HFF-Myc (cell line): ENCODE measurements at places on chromosomes 6 and 20.

GRCh38 chr6:169828176-169828575, 76.8 kb downstream of the ERMARD start:
- peak; percentile 26 for DNase-seq

DNA sequence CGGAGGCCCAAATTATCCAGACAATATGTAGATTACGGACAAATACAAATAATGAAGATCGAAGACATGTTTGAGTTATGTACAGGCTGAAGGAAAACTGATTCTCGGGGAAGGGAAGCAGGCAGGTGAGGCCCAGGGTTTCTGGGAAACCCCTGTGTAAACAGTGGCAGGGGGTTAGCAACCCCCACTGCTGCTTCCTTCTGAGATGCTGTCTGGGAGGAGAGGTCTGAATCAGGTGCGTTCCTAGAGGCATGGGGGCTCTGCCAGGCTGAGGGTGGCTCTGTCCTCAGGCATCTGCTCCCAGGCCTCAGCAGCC, 7.2 kb upstream of the MDGA1 start:
- no peak for DNase-seq

- no peak for DNase-seq
Observed at GRCh38 chr20:39658662-39659409, 696.7 kb downstream of the DHX35 start.

GRCh38 chr6:53793318-53794136, 1.3 kb upstream of the LRRC1 start:
- no peak for DNase-seq

GRCh38 chr6:137850816-137851602, 16.1 kb upstream of the TNFAIP3 start:
- no peak for DNase-seq

- no peak for DNase-seq
Observed at GRCh38 chr6:158622545-158623190, 21.9 kb downstream of the DYNLT1 start.

DNA sequence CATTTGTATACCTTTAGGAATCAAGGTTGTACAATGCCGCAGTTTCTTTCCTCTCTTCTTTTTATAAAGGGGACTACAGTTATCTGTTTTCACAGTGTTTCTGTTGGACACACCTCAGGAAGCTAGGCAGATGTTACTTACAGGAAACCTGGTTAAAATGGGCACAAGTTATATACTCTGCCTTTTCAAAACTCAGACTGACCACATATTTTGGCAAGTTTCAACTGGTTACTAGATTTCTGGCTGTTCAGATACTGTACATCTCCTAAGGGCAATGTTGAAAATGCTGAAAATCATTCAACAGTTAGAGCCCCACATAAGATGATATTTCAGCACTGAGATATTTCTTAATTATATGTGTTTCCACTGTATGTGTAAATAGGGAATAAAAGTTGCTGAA, 92.5 kb upstream of the SLC35B3 start:
- no peak for DNase-seq

DNA sequence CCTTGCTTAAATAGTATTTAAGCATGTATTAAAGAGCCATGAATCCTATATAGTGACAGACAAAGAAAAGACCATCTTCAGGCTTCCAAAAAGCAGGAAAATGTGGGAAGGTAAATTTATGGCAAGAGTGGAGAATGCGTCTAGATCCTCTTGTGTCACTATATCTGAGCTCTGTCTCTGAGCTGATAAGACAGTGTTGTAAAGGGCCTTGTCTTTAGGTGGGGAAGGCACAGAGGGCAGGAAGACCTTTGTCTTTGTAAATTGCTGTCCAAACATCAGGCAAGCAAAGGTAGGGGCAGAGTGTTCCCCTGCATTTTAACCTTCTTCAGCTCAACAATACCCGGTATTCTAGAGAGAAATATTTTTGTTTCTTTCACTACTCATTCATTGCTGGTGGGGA, 33.9 kb upstream of the MBOAT1 start:
- DNase-seq, result no peak

DNA sequence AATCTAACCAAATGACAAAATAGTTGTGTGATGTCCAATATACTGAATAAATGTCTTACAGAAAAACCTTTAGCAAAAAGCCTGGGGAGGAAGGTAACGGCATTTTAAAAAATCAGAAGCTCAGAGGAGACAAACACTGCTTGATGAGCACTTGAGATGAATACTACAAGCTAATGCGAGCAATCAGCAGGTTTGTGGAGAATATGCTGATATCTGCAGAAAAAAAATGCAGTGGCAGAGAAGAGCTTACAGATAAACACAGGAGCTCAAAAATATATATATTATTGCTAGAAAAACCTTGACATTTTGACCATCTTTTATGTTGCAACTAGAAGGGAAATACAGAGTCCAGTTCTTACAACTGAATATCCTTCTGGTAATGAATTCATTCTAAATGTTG, 972.7 kb downstream of the KIF16B start:
- no peak for DNase-seq

DNA sequence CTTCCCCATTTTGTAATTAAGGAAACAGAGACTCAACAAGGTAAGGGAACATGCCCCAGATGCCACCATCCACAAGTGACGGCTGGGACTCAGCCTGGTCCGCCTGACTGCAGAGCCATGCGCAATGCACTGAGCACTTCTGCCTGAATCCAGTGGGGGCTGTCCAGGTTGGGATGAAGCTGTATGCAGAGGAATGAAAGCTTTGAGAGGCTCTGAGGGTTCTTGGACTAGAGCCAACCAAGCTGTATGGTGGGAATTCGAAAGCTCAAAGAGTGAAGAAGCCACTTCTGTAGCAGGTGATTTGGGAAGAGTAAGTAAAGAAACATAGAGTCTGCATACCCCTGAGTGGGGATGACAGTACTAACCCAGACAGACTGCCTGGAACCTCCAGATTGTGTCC, 127.6 kb upstream of the AKAP12 start:
- no peak for DNase-seq

- no peak for DNase-seq
Observed at GRCh38 chr6:95128947-95129346, 448.4 kb upstream of the MANEA start.

- no peak for DNase-seq
Observed at GRCh38 chr6:129136751-129137150, 253.8 kb downstream of the LAMA2 start.

DNA sequence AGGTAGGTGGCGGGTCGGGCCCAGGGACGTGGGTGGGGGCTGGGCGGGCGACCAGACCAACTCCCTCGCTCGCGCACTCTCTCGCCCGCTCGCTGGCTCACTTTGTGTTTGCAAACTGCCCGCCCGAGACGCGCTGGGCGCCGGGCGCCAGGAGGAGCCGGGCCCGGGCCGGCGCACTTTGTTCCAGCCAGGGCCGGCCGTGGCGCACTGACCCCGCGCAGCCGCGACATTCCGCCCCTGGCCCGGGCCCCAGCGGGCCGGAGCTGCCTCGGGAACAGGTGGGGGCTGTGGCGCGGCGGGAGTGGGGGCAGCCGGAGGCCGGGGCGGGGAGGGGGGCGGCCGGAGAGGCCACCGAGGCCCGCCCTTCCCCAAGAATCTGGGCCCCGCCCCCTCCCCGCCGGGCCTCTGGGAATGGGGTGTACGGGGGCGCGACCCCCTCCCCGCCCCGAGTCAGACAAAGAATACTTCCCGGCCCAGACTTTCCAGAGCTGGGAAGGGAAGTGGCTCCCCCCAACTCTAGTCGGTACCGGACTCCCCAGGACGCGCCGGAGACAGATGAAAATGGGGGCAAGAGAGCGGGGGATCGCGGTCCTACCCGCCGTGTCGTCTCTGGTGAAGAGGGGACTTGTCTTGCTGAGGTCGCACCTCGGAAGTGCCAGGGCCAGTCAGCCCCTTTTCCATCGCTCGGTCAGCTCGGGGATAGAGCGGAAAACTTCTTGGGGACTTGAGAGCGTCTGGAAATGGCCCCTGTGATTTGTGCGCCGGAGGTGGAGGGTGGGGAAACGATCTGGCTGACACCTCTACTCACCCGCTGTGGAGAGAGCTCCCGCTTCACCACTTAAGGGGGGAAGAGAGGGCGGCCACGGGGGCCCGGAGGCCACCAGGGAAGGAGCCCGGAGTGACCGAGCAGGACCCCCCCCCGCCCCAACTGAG, 951 bp downstream of the FOXP4 start:
- DNase-seq, result no peak

DNA sequence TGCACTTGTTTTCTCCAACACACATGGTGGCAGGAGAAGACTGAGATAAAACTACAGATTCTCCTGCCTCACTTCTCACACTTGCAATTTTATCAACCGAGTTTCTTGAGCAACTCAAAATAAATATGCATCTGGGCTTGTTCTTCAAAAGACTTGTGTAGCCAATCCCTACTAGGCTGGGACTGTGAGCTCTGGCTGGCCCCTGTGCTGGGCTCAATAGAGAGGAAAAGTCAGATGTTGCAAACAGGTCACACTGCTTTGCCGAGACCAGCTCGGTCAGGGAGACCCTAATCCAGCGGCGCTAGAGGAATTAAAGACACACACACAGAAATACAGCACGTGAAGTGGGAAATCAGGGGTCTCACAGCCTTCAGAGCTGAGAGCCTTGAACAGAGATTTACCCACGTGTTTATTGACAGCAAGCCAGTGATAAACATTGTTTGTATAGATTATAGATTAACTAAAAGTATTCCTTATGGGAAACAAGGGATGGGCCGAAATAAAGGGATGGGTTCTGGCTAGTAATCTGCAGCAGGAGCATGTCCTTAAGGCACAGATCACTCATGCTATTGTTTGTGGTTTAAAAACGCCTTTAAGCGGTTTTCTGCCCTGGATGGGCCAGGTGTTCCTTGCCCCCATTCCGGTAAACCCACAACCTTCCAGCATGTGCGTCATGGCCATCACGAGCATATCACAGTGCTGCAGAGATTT, 32.7 kb downstream of the FAM50B start:
- no peak for DNase-seq

- DNase-seq, result no peak
Observed at GRCh38 chr20:58192065-58192464, 36.4 kb downstream of the ANKRD60 start.

DNA sequence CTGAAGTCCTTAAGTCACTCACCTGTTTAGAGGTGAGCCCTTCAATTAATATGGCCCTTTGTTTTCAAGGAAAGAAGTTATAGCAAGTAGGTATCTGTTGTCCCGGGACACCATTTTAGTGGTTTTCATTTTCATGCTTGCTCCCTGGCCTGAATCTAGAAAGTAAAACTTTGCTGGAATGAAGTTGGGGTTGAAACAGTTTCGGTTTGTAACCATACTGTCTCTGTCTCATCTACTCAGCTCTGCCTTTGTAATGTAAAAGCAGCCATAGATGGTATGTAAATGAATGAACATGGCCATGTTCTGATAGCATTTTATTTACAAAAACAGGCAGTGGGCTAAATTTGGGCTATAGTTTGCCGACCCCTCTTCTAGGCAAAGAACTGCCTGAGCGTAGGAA, 64.9 kb upstream of the GNRH2 start:
- DNase-seq, result no peak

GRCh38 chr6:3813150-3813780, 35.9 kb upstream of the FAM50B start:
- DNase-seq, result no peak

DNA sequence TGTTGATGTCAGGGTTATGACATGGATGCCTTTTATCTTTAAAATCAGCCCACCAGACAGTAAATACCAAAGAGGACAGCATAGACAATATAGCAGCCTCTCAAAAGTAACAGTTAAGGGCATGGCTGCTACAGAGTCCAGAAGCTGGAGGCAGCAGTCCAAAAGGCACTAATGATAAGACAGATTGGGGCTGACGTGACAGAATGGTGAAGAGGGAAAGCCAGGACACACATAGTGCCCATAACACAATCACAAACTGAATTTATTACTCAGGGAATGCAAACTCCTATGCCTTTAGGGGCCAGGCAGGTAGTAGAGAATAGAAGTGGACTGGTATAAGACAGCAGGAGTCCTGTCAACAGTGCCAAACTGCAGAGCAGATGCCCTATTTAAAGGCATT, 40.7 kb downstream of the TP53INP2 start:
- DNase-seq, result no peak

DNA sequence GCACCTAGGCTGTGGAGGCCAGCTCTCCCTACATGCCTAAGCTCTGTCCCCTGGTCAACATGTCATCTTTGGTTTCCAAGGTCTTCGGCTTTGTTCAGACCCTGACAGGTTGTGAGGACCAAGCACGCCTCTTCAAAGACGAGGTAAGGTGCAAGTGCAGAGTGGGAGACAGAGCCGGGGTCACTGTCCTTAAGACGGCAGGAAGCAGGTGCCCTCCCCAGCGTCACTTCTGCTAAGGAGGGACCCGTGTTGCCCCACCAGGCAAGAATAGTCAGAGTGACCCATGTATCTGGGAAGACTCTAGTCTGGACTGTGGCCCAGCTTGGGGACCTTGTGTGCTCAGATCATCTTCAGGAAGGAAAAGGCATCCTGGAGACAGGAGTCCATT, 18.2 kb upstream of the SGK2 start:
- no peak for DNase-seq

DNA sequence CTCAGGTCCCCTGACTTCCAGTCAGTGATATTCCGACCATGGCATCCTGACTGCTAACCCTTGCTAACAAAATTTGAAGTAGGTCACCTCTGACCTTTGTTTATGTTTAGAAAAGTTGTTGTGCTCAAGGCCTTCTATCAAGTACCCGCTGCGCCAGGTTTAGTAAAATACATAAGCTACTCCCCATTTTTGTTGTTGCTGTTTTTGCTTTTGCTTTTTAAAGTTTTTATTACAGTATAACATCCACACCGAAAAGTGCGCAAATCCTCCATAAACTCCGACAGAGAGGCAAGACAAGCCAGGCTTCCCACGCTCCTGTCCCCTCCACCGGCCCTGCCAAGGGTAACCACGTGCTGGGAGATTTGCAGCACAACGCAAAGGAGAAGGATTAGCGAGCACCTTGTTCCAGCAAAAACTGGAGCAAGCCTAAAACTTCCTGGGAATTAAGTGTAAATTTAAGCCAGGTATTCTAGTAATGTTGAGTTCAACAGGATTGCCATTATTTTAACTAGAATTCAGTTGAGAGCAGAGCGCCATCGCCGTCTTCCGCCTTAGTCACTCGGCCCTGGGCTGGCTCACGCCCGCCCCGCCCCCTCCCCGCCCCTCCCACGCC, 17.8 kb upstream of the HMGN4 start:
- DNase-seq, result no peak

DNA sequence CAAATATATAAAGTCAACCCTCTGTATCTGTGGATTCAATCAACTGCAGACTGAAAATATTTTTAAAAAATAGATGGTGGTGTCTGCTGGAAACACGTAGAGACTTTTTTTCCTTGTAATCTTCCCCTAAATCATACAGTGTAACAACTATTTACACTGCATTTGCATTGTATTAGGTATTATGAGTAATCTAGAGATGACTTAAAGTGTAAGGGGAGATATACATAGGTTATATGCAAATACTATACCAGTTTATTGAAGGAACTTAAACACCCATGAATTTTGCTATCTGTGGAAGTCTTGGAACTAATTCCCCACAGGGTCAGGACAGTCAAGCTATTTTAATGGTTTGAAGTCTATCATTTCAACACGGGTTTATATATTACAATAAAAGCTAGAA, 10.2 kb downstream of the HDAC2 start:
- no peak for DNase-seq

GRCh38 chr20:61435823-61436220, 183.8 kb downstream of the CDH4 start:
- no peak for DNase-seq
